ENCODE measurements at places on chromosomes 3 and 15.

DNA sequence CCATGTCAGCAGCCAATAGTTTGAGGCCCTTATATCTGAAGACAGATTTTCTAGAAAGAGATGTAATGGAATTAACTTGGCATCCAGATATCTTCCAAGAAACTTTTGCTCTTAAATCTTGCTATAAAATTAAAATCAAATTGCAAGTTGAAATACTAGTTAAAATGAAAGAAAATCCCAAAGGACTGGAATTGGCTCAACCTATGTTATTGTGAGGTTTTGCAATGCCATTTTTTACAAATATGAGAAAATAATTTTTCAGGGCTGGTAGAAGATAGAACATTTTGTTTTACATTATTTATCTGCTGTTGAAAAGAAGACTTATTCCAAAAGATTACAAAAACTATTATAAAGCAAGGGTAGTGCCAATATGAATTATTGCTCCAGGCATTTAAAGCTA, 92.2 kb upstream of the AGTR1 start:
- DNase-seq: no peak

DNA sequence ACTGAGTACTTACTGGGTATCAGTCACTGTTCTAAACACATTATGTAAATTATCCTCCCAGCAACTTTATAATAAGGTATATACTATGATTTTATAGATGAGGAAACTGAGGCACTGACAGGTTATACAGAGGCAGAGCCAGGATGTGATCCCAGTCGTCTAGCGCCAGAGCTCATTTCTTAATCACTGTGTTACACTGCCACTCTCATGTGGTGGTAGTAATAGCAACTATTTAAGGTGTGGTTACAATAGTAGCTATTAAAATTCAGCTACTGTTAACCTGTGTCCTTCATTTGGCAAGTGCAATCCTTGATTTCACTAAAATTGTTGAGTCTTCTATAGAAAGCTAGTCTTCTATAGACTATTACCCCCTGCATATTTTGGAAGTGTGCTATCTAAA, 43.1 kb upstream of the TRPC1 start:
- no peak for DNase-seq

DNA sequence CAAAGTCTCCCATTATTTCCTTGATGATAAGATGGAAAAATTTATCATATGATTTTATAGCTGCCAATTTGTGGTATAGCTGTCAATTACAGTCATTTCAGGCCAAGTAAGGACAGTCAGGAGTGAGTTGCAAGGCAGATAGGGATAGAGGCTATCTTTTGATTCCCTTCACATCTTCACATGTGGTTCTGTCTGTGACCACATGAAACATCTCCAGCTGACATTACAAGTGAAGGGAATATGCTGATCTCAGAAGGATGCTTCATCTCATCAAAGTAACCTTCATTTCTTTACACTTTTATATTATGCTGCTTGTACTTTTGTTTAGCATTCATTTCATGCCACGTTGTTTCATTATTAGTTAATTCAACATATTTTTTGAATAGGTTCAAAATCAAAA, 136.9 kb upstream of the CFAP20DC start:
- DNase-seq: no peak

DNA sequence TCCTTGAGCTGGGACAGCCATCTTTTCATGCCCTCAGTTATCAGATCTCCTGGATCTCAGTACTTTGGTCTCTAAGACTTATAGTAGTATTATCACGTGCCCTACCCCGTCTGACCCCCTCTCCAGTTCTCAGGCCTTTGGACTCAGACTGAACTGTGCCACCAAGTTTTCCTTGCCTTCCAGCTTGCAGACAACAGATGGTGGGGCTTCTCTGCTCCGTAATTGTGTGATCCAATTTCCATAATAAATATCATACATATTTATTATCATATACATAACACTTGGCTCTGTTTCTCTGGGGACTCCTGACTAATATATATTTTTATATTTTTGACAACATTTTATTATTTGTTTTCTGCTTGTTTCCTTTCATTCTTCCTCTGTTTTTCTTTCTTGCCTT, 458.8 kb upstream of the SEMA6D start:
- DNase-seq: no peak

GRCh38 chr3:170467007-170467406, 48.3 kb downstream of the CLDN11 start:
- no peak for DNase-seq

DNA sequence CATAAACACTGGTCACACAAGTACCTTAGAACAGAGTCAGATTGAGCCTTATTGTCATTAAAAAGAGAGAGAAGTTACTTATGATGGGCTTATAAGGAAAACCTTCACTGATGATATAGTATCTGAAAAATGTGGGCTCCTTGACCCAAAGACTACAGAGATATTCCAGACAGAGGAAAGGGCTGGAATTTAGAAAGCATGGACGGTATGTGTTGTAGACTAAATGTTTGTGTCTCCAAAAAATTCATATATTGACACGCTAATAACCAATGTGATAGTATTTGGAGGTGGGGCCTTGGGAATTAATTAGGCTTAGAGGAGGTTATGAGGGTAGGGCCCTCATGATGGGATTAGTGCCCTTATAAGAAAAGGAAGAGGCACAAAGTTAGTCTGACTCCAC, 61.0 kb upstream of the DAZL start:
- no peak for DNase-seq

GRCh38 chr15:101053261-101053660, 134.1 kb downstream of the LRRK1 start:
- DNase-seq: no peak

- no peak for DNase-seq
Measured at GRCh38 chr15:73941449-73941848, 15.2 kb downstream of the LOXL1 start.

- DNase-seq: no peak
Measured at GRCh38 chr3:53938645-53939044, 47.0 kb upstream of the SELENOK start.

GRCh38 chr3:184016169-184016570, 1.5 kb downstream of the ABCC5 start:
- no peak for DNase-seq

GRCh38 chr3:187207624-187208023, 10.3 kb downstream of the RTP1 start:
- DNase-seq: no peak

- DNase-seq: no peak
Measured at GRCh38 chr3:105691053-105691452, 177.8 kb downstream of the CBLB start.

GRCh38 chr3:168422843-168423242, 327.1 kb upstream of the GOLIM4 start:
- DNase-seq: no peak

DNA sequence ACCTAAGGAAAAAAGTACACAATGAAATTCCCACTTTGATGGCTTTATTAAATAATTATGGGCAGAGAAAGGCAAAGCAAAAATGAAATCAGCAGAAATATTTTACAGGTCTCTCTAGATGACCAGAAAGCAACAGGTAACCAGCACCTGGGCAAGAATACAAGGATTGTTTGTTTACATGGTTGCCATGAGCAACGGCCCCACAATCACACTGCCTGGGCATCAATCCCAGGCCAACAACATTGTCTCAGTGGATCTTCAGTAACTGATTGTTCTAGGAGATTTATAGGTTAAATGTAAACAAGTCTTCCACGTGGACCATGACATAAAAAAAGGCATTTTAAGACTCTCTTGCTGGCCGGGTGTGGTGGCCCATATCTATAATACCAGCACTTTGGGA, 82.6 kb downstream of the PDZRN3 start:
- DNase-seq: no peak

- DNase-seq: no peak
Measured at GRCh38 chr3:25589783-25590258, 74.9 kb downstream of the TOP2B start.

DNA sequence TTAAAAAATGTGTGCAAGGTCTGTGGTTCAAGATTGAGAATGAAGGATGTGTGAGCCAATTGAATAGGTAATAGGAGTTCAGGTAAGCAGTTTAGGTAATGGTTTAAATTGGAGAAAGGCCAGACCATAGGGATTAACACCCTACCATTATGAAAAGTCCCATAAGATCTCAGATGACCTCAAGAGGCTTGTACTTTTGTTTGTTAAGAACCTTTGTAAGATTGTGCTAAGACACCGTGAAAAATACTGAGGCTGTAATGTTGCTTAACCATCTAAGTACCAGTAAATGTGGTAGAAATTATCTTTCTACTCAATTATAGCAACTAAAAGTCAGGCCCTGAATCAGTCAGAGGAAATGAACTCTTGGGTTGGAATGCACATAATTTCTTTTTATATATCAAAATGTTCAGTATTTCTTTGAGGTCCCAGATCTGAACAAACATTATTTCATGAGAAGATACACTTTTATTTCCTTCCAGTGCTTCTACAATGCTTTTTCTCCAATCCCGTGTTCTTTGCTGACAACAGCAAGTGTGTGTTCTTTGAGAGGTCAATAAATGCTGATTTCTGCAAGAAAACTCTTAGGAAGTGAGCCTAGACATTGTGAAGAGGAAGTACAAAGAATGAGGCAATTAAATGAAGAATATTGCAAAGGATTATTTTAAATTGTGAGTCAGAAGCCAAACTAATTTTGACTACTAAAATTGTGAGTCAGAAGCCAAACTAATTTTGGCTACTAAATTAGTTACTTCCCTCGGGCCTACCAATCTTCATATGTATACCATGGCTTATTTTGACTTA, 66.4 kb downstream of the TCF12 start:
- no peak for DNase-seq

GRCh38 chr3:60333710-60334109, 917.5 kb downstream of the FHIT start:
- DNase-seq: no peak

GRCh38 chr3:72269475-72269874, 484.5 kb upstream of the PROK2 start:
- no peak for DNase-seq
